ENCODE measurements at places on chromosomes 1 and 21.

DNA sequence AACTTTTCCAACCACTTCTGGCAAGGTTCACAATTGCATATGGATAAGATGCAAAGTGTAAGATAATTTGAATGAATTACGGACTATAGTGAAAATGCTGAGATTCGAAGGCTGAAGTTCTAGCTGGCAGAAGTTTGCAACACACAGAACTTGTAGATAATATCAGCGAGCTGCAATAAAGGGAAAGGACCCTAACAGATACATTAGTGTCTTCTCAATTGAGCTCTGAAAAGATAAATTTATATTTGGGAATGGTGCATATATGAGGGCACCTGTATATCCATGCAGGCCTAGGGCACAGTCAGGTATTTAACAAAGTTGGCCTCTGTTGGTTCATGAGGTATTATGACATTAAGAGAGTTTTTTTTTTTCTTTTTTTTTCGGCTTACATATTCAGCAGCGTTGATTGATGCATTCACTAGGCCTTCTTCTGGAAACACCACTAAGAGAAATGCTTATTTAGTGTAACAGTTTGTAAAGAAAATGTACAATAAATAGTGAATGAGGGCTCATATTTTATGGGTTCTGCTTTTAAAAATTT lies 2.2 kb downstream of the NFIA start:
- no peak overlapping the region for H3K27ac ChIP-seq
- no peak for DNase-seq
- H3K36me3 ChIP-seq: no peaks in the 10 kb centered on the region
- H3K4me3 ChIP-seq: no peak overlapping the region
- H3K4me1 ChIP-seq: peaks cover 9% of the 10 kb centered on the region

DNA sequence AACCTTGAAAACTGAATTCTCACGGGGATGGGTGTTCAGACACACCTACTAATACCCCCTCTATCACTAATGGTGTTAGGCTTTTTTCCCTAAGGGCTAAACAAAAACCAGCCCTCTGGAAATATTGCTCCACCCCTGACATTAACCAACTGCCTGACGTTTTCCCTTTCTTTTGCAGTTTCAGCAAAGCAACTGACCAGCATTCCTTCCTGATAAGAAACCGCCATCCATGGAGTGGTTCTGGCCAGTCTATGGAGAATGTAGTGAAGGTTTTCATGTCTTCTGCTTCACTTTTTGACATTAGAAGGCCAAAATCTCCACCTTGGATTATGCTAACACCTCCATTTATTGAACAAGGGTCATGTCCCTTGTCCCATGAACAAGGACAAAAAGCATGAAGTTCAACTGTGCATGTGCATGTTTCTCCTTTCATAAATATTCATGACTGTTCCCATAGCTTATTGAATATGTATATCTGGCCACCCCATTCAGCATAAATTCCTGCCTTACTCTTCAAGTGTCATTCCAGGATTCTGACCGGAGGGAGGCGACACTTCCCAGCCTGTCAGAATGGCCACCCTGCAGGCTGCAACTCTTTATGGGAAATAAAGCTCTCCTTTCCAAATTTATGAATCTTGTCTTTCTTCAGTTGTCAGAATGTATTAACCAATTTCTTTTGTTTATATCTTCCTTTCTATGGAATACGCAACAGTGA lies 314.3 kb downstream of the HHIPL2 start:
- no peak for DNase-seq
- H3K4me3 ChIP-seq: no peak overlapping the region
- H3K4me1 ChIP-seq: no peaks in the 10 kb centered on the region
- H3K27ac ChIP-seq: no peak overlapping the region

- H3K4me1 ChIP-seq: no peaks in the 10 kb centered on the region
- no peaks in the 10 kb centered on the region for H3K27me3 ChIP-seq
- no peak overlapping the region for H3K4me3 ChIP-seq
These were observed 39.1 kb upstream of the FAM89A start for GRCh38 chr1:231079163-231079562.

GRCh38 chr1:48841966-48842365 lies 65.3 kb upstream of the BEND5 start:
- H3K4me3 ChIP-seq: no peak overlapping the region
- no peaks in the 10 kb centered on the region for H3K36me3 ChIP-seq
- DNase-seq: no peak
- no peak overlapping the region for H3K27ac ChIP-seq
- no peaks in the 10 kb centered on the region for H3K27me3 ChIP-seq

GRCh38 chr21:14259747-14260146 lies 43.8 kb downstream of the RBM11 start:
- H3K27me3 ChIP-seq: no peaks in the 10 kb centered on the region
- peak; percentile 59 for DNase-seq
- no peak overlapping the region for H3K4me3 ChIP-seq
- no peak overlapping the region for H3K27ac ChIP-seq
- H3K4me1 ChIP-seq: no peaks in the 10 kb centered on the region
- no peaks in the 10 kb centered on the region for H3K36me3 ChIP-seq

DNA sequence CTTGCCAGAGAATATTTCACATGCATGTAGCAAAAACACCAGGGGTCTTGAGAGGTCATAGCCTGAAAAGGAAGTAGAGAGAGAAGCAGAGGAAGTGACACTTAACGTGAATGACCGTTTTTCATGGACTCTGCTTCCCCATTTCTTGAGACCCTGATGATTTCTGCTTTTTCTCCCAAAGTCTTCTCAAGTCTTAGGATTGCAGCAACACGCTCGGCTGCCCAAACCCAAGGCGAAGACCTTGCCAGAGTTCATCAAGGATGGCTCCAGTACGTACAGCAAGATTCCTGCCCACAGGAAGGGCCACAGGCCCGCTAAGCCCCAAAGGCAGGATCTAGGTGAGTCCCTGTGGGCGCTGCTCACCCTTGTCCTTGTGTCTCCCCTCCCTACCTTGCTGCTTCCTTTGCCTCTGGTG lies 12.8 kb downstream of the THEMIS2 start:
- H3K4me1 ChIP-seq: peaks cover 37% of the 10 kb centered on the region
- peak overlapping the region; percentile 7 for H3K4me3 ChIP-seq
- peak overlapping the region; percentile 44 for H3K27ac ChIP-seq
- peaks cover 77% of the 10 kb centered on the region for H3K36me3 ChIP-seq
- H3K27me3 ChIP-seq: no peaks in the 10 kb centered on the region

GRCh38 chr1:201916649-201917249 lies 28.1 kb downstream of the SHISA4 start:
- no peaks in the 10 kb centered on the region for H3K27me3 ChIP-seq
- no peaks in the 10 kb centered on the region for H3K4me1 ChIP-seq
- H3K4me3 ChIP-seq: no peak overlapping the region

DNA sequence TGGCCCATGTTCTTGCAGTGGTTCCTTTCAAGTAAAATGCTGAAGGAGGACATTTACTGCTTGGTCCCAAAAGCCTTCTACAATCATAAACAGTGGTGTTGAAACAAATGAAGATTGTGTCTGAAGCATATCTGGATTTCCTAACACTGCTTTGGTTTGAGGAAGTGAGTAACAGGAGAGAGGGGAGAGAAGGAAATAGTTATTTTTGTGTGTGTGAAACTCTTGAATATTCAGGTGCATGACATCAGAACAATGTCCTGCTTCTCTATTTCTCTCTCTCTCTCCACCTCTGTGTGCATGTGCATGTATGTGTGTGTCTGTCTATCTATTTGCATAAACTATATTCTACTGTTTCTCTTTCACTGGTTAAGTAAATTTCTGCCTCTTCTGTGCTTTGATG lies 61.4 kb upstream of the TNFSF18 start:
- H3K36me3 ChIP-seq: no peaks in the 10 kb centered on the region
- H3K4me1 ChIP-seq: peaks cover 2% of the 10 kb centered on the region
- H3K4me3 ChIP-seq: no peak overlapping the region
- H3K27ac ChIP-seq: no peak overlapping the region
- peak; percentile 13 for DNase-seq

DNA sequence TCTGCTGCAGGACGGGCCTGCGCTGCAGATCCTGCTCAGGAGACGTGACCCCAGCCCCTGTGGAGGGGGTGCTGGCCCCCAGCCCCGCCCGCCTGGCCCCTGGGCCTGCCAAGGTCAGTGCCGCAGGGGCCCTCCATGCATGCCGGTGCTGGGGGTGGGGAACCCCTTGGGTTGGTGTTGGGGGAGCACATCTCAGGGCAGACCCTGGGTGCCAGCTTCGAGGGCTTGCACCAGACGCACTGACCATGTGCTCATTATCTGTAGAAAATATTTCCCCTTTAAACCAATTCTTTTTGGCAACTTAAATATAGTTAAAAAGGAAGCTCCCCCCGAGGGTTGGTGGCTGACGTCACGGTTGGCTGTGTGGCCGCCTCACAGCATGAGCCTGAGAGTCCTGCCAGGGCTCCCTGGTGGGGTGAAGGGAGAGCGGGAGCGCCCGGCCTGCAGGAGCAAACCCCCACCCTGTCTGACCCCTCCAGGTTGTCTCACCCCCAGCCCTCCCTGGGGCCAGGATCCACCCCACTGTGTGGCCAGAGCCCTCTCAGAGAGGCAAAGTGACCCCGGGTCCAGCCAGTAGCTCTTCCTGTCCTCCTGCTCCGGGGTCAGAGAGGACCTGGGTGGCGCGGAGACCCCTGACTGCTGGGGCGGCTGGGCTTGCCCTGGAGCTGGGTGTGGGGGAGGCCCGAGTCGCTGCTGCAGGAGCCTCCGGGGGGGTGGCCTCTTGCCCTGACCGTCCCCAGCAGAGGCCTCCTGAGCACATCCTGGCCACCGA lies 5.3 kb upstream of the PFKL start:
- peaks cover 38% of the 10 kb centered on the region for H3K4me1 ChIP-seq
- H3K27ac ChIP-seq: no peak overlapping the region
- H3K27me3 ChIP-seq: no peaks in the 10 kb centered on the region
- no peaks in the 10 kb centered on the region for H3K36me3 ChIP-seq

DNA sequence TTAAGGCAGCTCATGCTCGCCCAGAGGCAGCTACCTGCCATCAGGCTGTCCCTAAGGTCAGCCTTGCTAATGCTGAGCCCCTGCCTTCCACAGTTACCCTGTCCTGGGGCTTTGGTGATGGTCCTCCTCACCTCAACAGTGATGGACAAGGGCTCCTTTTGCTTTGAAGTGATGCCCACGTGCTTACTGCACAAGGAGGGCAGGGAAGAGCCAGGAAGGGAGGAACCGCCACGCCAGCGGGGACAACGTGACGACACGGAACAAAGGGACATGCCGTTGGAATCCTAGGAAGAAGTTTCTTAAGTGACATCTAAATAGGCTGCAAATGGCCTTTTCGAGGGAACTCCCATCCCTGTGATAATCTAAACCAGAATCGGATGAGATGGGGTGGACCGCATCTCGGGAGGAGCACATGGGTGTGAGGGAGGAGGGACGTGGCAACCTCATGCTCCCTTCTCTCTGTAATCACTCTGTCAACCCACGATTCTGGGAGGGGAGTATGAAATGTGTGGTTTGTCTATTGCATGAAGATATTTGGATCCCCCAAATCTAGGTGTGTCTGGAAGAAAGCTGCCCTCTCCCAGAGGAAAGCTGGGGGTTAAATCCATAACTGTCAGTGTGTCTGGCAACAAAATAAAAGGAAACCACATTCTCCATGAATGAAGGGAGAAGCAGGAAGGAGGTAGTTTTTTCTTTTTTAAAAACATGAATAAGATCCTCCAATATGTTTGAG lies 110.9 kb upstream of the IRF2BP2 start:
- peaks cover 75% of the 10 kb centered on the region for H3K4me1 ChIP-seq
- no peak for DNase-seq
- no peak overlapping the region for H3K27ac ChIP-seq
- H3K4me3 ChIP-seq: peak overlapping the region; percentile 37
- no peaks in the 10 kb centered on the region for H3K36me3 ChIP-seq
- no peaks in the 10 kb centered on the region for H3K27me3 ChIP-seq

- H3K27ac ChIP-seq: no peak overlapping the region
- DNase-seq: no peak
- no peaks in the 10 kb centered on the region for H3K36me3 ChIP-seq
- no peak overlapping the region for H3K4me3 ChIP-seq
- H3K4me1 ChIP-seq: no peaks in the 10 kb centered on the region
These were observed 93.2 kb downstream of the PAX7 start for GRCh38 chr1:18723701-18724411.

DNA sequence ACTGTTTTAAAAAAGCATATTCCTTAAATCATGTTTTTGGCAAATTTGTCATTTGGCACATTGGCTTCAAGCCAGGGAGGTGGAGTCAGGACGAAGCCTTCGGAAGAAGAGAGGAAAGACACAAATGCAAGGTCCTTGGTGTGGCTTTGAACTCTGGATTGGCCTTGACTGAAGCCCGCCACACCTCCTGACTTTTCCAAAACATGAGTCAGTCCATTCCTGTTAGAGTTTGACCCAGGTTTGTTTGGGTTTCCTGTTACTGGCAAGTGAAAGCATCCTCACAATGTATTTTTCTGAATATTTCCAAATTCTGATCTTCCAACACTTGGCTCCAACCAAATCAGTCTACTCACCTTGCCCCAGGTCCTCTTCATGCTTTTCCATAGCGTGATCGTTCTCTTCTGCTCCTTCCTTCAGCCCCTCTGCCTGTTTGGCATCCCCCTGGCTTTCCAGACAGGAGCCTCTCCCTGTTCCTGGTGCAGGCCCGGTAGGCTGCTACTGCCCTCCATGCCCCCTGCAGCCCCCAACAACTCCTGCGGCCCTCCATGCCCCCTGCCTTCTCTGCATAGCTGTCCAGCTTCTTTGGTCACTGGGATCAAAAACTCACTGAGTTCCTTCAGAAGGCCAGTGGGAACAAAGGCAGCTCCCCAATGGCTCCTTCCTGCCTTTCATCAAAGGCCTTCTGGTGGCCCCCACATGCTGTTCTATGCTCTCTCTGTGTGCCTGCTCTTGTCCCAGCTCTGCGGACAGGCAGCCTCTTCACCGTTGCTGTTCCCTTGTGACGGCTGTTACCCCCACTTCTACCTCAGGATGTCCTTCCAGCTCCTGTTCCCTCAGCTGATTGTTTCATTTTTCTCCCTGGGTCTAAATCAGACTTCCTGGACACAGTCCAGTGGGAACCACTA lies 30.4 kb upstream of the SLC30A1 start:
- no peak for DNase-seq
- H3K27me3 ChIP-seq: no peaks in the 10 kb centered on the region
- no peaks in the 10 kb centered on the region for H3K36me3 ChIP-seq
- no peak overlapping the region for H3K4me3 ChIP-seq

DNA sequence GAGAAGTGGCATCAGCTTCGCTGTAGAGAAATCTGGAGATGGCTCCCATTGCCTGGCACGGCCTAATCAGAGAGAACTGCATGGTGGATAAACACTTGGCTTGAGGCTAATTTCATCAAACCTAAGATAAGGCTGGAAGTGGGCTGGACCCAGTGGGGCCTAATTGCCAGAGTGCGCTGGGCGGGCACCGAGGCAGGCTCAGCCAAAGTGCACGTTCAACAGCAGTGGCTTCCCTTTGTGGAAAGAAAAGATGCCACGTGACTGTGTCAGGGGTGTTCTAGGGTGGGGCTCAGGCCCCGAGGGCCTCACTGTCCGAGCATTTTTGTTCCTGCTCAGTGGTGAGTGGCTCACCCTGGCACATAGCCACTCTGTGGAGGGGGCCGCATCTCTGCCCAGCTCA lies 5.8 kb downstream of the PLCH2 start:
- no peak for DNase-seq
- H3K4me1 ChIP-seq: peaks cover 3% of the 10 kb centered on the region
- no peaks in the 10 kb centered on the region for H3K36me3 ChIP-seq
